ENCODE measurements at places on chromosomes 11 and 22.

DNA sequence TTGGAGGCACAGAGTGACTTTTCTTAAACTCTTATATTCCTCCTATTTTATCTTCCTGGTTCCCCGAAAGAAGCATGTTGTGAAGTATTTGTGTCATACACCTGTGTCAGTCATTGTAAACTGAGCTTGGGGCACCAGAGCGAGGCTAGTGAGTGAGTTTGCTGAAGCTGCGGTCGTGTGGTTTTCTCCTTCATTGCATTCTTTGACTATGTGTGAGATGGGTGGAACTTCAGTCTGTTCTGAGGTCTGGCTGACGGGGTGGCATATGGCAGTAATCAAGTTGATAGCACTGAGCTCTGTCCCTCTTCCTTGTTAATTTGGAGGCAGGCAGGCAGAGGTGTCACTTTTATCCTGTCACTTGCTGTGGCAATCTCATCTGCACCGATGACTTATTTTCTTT lies 4.2 kb downstream of the VPS26B start:
- no peak for DNase-seq

DNA sequence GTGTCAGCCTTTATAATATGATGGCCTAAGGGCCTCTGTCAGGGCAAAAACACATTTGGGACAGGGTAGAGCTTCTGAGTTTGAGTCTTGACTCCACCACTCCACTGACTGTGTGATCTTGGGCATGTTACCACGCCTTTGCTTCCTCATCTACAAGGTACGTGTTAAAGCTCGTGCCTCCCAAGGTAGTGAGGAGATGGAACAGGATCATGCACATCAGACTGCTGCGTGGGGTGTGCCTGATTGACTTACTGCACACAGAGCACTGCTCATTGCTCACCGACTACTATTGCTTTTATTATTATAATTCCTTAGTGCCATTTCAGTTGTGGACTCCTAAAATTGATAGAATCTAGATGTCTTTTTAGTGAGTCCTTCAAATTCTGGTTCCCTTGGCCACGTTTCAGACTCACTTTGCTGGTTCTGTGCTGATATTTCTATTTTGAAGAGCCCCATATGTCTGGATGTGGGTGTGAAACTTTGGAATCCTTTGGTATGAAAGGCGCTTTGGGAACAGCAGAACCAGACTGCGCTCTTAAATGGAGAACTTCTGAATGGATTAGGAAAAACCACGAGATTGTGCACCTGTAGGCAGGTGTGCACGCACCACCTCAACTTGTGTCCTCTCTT lies 44.1 kb upstream of the RAB1B start:
- no peak for DNase-seq

DNA sequence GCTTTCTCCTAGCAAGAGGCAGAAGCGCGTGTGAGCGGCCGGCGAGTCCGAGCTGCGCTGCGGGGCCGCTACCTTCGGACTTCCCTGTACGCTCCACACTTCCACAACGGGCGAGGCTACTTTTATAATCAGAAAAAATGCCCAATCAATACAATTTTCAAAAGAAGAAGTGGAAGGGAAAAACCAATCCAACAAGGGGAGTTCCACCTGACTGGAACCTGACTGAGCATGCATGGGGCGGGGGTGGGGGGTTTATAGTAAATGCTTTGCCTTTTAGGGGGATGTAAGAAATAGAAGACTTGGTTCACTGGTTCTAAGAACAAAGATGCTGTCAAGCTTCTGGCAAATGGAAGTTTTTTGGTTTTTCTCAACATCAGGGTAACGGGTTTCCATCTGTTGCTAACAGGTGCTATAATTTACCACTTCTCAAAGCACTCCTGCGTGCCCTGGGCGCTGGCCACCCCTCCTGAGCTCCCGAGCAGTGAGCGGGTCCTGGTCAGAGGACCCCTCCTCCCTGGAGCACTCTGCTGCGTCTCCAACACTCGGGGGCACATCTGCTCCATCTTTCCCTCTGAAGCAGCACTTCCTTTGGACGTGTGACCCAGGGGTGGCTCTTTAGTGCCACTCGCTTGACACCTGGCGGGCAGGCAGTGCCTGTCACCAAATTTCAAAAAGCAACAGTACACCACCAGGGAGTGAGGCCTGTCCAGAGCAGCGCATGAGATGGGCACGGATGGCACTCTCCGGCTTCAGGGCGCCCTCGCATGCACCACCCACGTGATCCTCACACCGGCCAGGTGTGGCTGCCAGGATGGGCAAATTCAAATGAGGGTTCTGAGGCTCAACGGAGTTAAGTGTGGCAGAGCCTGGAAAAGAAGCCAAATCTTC lies 21.6 kb upstream of the BID start:
- no peak for DNase-seq

DNA sequence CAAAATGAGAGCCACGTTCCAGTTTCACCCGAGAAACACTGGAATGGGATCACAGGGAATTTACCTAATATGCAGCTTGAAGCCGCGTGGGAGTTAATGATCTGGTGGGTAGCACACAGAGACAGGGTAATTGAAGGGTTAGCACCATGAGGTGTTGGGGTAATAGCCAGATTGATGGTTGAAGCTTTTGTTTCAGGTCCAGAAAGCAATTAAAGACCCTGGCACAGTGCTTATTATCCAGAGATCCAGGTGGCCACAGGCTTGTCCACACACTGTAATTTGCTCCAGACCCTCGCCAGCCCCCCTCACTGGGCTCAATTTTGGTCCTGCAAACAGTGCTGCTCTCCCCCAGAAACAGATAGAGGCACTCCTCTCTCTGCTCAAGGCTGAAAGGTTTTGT lies 282.5 kb upstream of the ISX start:
- no peak for DNase-seq

GRCh38 chr11:57668434-57668782 lies 494 bp downstream of the ZDHHC5 start:
- DNase-seq = no peak

DNA sequence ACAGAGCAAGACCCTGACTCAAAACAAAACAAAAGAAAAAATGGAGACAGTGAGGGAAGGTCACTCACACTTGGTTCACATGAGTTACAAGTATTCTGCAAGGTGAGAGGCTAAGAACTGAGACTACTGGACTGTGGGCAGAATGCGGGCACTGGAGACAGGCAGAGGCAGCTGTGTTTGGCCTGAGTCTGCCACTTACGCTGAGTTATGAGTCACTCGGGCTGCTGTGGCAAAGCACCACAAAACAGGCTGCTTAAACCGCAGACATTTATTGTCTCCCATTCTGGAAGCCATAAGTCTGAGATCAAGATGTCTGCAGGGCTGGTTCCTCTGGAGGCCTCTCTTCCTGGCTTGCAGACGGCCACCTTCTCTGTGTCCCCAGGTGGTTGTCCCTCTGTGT lies 122.8 kb downstream of the SHANK2 start:
- DNase-seq = no peak

DNA sequence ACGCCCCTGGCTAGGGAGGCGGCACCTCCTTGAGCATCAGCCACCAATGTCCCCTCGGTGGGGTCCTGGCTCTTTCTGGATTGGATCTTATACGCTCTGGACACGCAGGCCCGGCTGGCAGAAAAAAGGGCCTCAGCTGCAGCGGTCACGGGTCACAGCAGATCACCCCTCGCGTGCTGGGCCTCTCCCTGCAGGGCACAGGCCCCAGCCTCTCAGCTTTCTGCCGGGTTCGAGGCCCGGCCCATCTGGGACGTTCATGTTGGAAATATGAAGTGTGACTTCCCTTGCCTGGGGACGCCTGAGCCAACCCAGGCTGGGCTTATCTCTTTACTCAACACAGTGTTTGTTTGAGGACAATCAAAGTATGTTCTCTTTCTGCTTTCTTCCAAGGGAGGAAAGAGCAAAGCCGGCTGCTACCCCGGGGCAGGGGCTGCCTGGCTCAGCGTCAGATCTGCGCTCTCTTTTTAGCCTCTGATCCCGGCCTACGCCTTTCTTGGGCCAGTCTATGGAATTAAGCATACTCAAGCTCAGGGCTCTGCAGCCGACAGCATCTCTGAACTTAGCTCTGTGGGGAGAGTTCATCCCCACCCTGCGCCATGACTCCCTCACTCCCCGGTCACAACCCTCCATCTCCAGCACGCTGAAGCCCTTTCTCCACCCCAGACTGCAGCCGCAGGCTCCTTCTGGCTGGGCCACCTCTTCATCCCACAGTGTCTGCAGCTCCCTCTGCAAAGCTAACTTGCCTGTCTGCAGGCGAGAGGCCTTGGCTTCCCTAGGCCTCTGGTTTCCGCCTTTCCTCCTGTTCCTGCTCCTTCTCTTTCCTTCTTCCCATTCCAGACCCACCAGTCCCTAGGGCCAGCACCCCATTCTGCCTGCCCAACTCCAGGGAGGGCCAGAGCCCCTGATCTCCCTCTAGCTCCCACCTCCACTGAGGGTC lies 38.8 kb downstream of the ADAMTS15 start:
- DNase-seq = no peak

DNA sequence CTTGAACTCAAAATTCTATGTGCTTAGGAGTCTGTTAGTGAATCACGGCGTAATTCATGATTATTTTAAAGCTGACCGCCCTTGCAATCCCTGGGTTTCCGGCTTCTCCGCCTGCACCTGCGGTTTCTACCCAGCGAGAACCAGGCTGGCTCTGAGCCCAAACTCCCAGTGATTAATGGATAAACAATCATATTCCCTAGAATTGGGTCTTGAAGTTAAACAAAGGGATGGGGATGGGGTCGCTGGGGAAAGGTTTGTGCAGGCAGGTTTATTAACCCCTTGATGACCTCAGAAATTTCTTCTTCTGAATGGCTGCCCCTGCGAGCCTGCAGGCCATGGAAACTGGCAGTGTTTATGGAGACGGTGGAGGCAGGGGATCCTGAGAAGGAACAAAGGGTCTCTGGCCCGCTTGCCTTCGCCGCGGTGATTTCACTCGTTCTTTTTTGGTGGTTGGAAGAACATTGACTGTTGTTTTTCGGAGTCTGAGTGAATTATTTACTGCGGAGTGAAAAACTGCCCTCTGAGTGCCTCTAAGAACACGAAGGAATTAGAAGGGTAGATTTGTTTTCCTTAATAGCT lies 1000.3 kb downstream of the BRD1 start:
- no peak for DNase-seq

DNA sequence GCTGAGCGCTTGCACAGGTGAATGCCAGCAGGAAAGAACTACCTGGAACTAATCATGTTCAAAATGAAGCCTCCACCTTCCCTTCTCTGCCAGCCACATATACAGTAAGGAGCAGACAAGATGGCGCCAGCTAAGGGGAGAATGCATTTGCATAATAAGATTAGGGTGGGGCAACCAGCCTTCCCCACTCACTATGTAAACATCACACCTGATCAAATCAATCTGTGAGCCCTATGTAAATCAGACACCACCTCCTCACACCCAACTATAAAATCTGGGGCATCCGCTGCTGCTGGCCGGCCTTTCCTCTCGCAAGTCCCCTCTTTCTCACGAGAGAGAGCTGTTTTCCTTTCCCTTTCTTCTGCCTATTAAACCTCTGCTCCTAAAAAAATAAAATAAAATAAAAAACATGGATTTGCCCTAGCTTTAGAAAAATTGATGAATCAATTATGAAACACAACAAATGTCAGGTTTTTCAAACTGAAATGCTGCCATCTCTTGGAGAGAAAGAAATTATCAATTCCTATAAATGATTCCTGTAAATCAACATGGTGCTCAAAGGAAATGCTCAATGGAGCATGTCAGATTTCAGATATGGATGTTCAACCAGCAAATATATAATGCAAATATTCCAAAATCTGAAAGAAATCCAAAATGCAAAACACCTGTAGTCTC lies 108.9 kb downstream of the SGSM3 start:
- no peak for DNase-seq

DNA sequence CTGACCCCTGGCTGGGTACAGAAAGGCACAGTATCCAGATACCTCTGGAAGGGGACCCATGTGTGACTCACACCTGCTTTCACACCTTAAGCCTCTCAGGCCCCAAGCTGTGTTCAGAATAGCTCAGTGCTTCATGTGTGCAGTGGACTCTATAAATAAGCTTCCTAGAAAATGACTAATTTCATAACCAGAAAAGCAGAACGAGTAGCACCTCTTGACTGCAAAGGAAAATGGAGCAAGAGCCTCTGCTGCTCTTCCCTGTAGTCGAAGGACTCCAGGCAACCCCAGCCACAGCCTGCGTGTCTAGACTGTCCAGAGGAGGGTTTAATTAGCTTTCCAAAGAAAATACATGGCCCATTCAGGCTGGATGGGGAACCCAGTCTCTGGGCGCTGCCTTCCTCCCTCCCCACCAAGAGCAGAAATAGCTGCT lies 23.1 kb downstream of the PTPN5 start:
- DNase-seq = no peak

GRCh38 chr11:10511181-10511621 lies 29.8 kb downstream of the RNF141 start:
- no peak for DNase-seq

DNA sequence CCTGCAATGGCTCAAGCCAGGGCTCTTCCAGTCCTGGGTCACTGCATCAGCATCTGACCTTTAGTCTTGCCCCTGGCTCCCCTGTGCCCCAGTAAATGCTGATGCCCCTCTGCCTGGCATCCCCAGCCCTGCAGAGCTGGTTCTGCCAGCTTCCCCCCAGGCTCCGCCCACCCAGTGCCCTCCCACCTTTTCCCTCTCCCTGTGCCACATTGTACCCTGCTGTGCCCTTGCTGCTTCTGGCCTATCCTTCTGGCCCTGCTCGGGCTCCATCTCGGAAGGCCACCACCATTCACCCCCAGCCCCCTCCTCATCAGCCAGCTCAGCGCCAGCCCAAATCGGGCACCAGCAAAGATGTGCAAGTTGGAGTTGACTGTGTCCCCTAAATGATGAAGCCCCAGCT lies 7.4 kb downstream of the CAPN5 start:
- DNase-seq = no peak

DNA sequence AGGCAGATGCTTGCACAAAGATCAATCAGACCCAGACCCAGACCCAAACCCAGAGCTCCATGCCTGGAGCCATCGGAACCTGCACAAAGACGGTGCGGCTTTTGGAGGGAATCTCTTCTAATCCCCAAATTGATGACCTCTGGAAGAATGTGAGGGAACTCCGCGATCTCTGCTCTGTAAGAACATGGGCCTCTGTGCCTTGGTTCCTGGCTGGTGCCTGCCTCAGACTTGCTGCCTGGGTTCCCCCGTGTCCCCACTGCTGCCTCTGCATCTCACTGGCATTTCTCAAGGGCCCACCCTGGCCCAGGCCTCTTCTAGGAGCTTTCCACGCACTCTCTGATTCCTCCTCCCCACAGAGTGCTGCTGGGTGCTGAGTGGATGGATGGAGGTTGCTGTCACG lies 1044.4 kb downstream of the TBC1D22A start:
- DNase-seq = no peak

GRCh38 chr11:44247508-44247907 lies 62.4 kb downstream of the ALX4 start:
- DNase-seq = no peak

- DNase-seq = no peak
Observed at GRCh38 chr22:39502789-39503409, 809 bp downstream of the MIEF1 start.

DNA sequence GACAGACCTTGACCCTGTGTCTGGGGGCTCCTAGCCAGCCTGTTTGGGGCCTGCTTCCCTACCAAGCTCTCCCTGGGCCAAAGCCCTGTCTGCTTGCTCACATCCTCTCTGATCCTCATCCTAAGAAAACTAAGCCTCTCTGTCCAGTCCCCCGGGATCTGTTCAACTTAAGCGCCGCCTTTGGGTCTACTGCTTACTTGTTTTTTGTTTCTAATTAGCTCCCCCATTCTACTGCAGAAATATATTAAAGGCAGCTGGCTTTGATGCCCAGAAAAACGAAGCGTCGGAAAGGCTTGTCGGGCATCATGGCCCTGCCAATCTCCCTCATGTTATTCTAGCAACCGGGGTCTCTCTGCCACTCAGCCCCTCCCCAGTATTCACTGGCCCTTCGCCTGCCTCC lies 3.4 kb downstream of the DSCAML1 start:
- DNase-seq = no peak
